ENCODE measurements at places on chromosomes 1 and 21. TPM values are rescaled to one million over a fixed set of nuclear protein-coding genes. Genes with fewer than 3 reads are reported as not detected.

BRDT gene
- not detected for polyA plus RNA-seq

DNAI4 gene
- polyA plus RNA-seq, result 1.1 TPM

RBP7 gene
- polyA plus RNA-seq, result 106 TPM

SHE gene
- polyA plus RNA-seq, result 19.6 TPM

DENND2C gene
- polyA plus RNA-seq, result 2.9 TPM

EYA3 gene
- 3.6 TPM for polyA plus RNA-seq

TAL1 gene
- 7.4 TPM for polyA plus RNA-seq

FAM3B gene
- polyA plus RNA-seq, result 0.04 TPM

FBXO42 gene
- polyA plus RNA-seq, result 12.4 TPM

RGS18 gene
- 0.66 TPM for polyA plus RNA-seq

RAP1GAP gene
- 0.42 TPM for polyA plus RNA-seq

FAM131C gene
- 0.86 TPM for polyA plus RNA-seq

SPRR2B gene
- polyA plus RNA-seq, result not detected

C1orf87 gene
- polyA plus RNA-seq, result not detected

NECTIN4 gene
- polyA plus RNA-seq, result not detected

JAM2 gene
- 37.7 TPM for polyA plus RNA-seq

NVL gene
- 10.8 TPM for polyA plus RNA-seq

KRTAP13-2 gene
- polyA plus RNA-seq, result not detected

TSTD1 gene
- 15.3 TPM for polyA plus RNA-seq

ATP6V1G3 gene
- polyA plus RNA-seq, result not detected

PRPF38B gene
- 15.1 TPM for polyA plus RNA-seq

ANKRD34A gene
- 0.88 TPM for polyA plus RNA-seq

DNALI1 gene
- 1.9 TPM for polyA plus RNA-seq

LCE2B gene
- not detected for polyA plus RNA-seq

ARHGAP30 gene
- 1.2 TPM for polyA plus RNA-seq

TRNP1 gene
- polyA plus RNA-seq, result 48.6 TPM

USH2A gene
- 0.01 TPM for polyA plus RNA-seq

CFHR1 gene
- not detected for polyA plus RNA-seq

KRTAP19-1 gene
- not detected for polyA plus RNA-seq

ADGRL2 gene
- polyA plus RNA-seq, result 26.9 TPM

MYOC gene
- 3.7 TPM for polyA plus RNA-seq

SYNC gene
- polyA plus RNA-seq, result 10.5 TPM

FNBP1L gene
- polyA plus RNA-seq, result 17.9 TPM

PGLYRP4 gene
- polyA plus RNA-seq, result not detected

ZNF593OS gene
- polyA plus RNA-seq, result 0.46 TPM

PLPPR4 gene
- polyA plus RNA-seq, result 0.22 TPM

AURKAIP1 gene
- 376 TPM for polyA plus RNA-seq

OXCT2 gene
- polyA plus RNA-seq, result 1.5 TPM

IL22RA1 gene
- polyA plus RNA-seq, result 0.07 TPM

COA7 gene
- polyA plus RNA-seq, result 11.1 TPM

ADGRB2 gene
- polyA plus RNA-seq, result 17.9 TPM

SH2D1B gene
- not detected for polyA plus RNA-seq
